ENCODE measurements at places on chromosomes 7 and 10.

DNA sequence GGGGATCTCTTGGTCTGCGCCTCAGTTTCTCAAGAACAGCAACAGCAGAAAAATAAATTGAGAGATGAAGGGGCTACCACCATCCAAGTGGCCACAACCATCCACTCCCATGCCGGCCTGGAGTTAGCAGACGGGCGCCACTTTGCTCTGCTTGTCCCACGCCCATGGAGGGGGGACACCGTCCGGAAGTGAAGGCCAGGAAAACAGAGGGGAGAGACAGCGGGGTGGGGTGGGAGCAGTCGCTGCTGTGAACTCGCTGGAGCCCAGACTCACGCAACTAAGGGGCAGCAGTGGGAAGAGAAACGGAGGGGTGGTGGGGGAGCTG lies 135.4 kb downstream of the KIF20B start:
- no peak for DNase-seq

GRCh38 chr7:14207138-14207537 lies 217.7 kb upstream of the ETV1 start:
- DNase-seq, result no peak

DNA sequence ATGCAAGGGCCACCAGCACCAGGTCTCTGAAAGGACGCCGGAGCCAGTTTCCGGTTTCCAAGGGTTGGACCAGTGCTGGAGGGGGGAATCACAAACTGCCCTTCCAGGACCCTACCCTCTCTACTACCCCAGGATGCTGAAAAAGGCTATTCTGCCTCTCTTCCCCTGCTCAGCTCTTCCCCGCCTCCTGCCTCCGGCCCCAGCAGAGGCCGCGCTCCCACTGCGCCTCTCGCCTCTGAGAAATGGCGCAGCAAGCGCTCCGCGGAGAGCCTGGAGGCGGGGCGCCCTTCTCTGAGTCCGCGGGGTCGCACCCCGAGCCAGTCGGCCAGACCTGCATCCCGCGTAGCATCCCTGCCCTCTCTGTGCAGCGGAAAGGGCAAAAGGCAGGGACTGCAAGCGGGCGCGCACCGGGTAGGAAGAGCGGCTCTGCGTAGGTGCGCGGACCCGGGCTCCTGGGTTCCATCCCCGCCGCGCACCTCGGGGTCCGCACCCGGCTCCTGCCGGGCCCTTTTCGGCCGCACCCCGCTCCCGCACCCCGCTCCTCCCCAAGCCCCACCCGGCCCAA lies 476 bp upstream of the RET start:
- no peak for DNase-seq

DNA sequence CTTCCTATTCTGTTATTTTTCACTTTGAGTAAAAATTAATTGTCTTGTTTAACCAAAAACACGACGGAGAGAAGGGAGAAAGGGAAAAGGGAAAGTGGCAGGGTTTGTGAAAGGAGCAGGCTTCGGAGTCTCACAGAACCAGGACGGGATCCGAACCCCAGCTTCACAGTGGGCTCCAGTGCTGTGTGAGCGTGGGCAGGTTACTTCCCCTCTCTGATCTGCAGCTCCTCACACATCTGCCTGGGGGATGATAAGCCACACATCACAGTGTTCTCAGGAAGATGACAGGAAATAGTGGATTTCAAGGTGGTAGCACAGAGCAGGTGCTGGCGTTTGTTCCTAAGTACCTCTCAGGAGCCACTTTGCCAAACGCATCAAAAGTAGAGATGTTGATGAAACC lies 94.2 kb upstream of the GPR26 start:
- DNase-seq, result no peak

GRCh38 chr7:47581804-47582763 lies at the start of gene TNS3:
Gene TNS3, minus strand, starts transcription at chr7:47582111. Its CDS starts 142,475 bp downstream, at chr7:47439636.
- DNase-seq, result peak; percentile 83

- DNase-seq, result no peak
Observed at GRCh38 chr7:151175793-151176311, 8.4 kb upstream of the GBX1 start.

GRCh38 chr7:145050415-145050814 lies 214.6 kb upstream of the TPK1 start:
- DNase-seq, result no peak

DNA sequence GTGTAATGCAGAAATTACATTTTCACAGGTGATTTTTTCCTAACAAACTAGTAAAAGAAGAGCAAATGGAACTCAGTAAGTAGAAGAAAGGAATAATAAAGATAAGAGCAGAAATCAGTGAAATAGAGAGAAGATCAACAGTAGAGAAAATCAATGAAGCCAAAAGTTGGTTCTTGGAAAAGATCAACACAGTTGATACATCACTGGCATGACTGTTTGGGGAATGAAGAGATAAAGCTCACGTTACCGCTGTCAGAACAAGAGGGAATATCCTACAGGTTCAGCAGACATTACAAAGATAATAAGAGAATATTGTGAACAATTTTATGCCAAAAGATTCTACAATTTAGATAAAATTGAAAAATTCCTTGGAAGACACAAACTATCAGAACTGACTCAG lies 146.4 kb downstream of the ACTR3B start:
- no peak for DNase-seq

GRCh38 chr7:42617806-42618457 lies 293.9 kb downstream of the C7orf25 start:
- DNase-seq, result peak; percentile 32

GRCh38 chr7:77447616-77448015 lies 31.5 kb upstream of the GSAP start:
- no peak for DNase-seq

DNA sequence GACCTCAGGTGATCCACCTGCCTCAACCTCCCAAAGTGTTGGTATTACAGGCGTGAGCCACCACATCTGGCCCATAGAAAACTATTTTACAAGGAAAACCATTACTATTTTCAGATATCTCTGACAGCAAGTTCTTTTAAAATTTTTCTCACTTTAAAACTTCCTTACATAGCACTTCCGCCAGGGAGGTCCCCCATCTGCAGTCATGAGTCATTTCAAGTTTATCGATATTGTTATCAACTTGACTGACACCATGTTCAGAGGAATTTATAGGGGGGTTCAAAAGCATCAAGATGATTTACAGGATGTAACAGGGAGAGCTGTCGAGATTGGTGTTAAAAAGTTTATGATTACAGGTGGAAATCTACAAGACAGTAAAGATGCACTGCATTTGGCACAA lies 88.8 kb downstream of the NRBF2 start:
- no peak for DNase-seq

- no peak for DNase-seq
Observed at GRCh38 chr10:5608608-5609220, 57.7 kb downstream of the ASB13 start.

DNA sequence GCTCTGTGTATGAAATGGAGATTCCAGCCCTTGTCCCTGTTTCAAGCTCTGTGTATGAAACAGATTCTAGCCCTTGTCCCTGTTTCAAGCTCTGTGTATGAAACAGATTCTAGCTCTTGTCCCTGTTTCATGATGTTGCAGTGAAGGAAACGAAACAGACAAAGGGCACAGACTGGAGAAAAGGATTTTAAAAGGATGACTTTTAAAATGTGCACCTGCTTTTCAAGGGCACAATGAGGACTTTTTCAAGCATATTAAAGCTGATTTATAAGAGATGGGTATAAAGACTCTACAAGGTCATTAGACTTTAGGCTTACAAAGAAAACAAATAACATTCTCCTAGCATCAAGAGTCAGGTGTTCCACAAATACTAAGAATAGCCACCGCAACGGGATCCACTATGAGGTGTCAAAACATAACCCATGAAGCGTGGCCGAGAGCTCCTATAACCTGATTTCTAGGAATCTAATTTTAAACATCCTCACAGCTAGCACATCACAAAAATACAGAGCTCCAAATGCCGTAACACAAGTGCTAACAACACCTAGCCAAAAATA lies 29.0 kb downstream of the DIP2C start:
- peak; percentile 11 for DNase-seq

DNA sequence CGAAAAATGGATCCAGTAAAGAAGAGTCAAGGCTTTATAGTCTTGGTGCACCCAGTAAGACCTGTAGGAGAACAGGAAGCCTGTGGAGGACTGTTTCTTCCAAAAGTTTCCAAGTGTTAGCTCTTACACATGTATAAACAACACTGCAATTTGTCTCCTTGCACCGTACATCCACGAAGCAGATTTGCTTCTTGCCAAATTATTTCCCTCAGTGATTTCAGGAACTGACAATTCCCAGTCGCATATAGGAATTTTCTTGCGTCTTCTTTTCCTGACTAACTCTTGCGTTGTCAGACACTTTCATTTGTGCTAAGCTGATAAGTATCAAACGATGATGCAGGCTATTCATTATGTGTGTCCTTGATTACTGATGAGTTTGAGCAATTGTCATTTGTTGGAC lies 182.1 kb downstream of the PKD1L1 start:
- DNase-seq, result no peak

DNA sequence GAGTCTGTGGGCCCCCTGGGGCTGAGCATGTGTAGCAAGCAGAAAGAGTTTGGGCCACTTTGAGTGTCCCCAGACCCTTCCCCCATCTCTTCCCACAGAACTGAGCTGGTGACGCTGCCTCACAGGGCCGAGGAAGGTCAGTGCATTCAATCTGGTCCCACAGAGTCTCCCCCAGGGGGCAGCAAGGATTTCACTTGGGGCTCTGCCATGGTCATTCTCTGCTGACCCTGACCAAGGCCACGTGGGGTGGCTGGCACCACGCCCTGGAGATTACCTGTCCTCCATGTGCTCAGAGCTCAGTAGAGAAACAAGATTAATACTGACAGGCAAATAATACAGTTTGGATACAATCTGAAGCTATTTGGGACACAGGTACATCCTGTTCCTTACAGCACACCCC lies 30.2 kb downstream of the ADRA2A start:
- no peak for DNase-seq

DNA sequence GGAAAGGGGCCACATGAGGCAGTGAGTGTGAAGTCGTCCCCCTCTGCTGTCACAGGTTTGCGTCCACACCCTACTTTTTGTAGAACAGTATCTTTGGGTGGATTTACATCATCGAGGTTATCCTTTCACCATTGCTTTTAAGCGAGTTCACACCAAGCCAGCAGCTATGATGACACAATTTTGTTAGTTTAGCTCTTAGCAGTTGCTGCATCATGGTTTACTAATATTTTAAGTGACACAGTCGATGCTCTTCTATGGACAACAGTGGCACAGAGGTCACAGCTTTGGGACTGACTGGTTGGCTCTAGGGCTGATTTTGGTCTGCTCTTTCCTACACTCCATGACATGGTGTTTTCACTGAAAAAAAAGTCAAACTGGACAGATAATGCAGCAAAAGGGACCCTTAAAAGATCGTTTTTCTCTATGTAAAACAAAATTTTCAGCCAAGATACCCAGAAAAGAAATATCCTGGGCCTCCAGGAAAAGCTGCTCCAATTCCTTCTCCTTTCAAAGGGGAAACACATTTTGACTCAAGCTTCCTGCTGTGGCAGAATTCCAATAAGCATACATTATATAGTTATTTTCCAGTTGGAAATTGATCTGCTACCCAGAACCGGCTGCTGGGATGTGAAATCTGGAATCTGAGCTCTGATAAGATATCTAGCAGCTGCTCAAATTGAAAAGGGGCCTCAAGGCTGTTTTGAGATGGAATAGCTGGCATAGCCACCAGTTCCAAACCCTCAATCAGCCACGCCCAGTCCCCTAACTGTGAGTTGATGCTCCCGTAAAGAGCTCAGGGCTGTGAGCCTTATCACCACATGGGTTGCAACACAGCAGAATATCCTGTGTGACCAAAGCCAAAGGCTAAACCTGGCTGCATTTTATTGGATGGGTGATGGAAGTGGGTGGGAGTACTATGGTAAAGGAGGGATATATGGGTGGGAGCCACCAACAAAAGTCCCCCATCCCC lies 114.2 kb downstream of the SMURF1 start:
- DNase-seq, result no peak

GRCh38 chr7:48611993-48612392 lies 312.4 kb upstream of the CDC14C start:
- DNase-seq, result no peak

DNA sequence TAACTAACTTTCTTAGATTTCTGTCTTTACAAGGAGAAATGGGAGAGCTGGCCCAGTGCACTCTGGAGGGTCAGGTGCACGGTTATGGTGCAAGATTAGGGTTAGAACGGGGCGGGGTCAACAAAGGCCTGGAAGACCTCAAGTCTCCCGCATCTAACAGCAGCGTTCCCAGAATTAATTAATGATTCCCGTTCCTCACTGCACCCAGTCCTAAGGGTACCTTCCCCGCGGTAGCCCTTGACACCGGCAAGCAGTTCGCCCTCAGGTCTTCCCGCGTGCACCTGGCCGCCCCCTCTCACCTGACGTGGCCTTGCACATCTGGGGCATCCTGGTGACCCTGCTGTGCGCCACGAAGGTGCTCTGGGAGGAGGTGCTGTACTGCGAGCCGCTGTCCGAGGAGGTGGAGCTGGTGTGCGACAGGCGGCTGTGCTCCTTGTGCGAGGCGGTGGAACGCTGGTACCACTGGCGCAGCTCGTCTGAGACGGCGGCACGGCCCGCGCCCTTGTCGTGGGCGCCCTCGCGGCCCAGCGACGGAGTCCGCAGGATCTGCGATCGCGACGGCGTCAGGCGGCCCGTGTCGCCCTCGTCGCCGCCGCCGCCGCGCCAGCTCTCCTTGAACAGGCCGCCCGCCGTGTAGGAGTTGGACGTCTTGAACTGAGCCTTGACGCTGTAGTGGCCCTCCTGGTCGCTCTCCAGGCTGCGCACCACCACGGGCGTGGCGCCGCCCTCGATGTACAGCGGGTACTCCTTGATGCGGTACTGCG lies 69.8 kb downstream of the PRPF18 start:
- DNase-seq, result no peak

- DNase-seq, result no peak
Observed at GRCh38 chr7:317643-318405, 27.9 kb downstream of the FOXL3 start.

DNA sequence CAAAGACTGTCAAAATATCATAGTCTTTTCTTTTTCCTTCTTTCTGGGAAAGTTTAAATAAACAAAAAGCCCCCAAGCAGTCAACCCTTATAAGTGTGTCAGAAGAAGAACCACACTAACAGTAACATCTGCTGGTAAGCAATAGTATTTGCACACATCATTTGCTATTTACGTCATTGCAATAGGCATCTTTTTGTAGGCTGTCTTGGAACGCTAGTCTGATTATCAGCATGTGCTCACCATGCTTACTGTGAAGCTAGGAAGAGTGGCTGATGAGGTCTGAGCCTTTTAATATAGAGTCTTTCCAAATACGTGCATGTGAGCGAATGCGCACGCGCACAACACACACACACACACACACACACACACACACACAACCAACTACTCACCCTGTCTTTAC lies 599.0 kb upstream of the TPK1 start:
- no peak for DNase-seq

- peak; percentile 65 for DNase-seq
Observed at GRCh38 chr7:84107259-84107658, 87.3 kb downstream of the SEMA3A start.

DNA sequence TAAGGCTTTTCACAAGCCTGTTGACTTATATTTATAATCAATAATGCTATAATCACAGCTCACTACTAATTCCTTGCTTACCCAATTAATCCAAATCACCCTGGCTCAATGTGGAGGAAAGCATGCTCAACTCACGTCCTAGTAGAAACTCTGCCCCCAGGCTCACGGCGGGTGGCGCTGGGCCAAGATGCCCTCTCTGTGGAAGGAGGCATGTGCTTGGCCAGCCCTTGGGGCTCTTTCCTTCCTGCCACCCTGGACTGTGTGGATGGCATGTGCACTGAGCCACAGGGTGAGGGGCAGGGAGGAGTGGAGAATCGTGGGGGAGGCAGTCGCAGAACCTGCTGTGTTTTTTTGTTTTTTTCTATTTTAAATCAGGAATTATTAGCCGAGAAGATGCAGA lies 96.2 kb downstream of the SH2D4B start:
- DNase-seq, result no peak

GRCh38 chr10:13887761-13888160 lies 301.0 kb downstream of the PRPF18 start:
- no peak for DNase-seq

Data from adipocyte (in vitro differentiated cells).